Brain (organoid and tissue), 16 donors: ENCODE measurements at places on chromosomes 16 and 17.

DNA sequence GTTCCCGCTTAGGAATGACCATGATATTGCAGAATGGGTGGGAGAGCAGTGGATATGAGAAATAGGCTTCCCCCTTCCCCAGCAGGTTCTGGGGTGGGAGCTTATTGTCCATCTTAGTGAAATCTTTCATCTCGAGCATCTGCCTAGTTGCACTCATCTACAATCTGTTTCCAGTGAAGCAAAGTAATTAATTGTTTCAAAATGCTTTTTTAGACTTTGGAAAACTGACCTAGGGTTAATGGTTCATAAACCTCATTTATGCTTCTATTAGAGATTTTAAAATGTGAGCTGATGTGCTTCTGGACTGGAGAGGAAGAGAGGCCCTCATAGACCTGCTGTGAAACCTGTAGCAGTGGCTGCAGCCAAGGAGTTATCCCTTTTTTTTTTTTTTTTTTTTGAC lies 247.7 kb upstream of the XYLT1 start:
- no peak for DNase-seq

- no peak for DNase-seq
Measured at GRCh38 chr17:17417718-17418181, 59.0 kb upstream of the MED9 start.

DNA sequence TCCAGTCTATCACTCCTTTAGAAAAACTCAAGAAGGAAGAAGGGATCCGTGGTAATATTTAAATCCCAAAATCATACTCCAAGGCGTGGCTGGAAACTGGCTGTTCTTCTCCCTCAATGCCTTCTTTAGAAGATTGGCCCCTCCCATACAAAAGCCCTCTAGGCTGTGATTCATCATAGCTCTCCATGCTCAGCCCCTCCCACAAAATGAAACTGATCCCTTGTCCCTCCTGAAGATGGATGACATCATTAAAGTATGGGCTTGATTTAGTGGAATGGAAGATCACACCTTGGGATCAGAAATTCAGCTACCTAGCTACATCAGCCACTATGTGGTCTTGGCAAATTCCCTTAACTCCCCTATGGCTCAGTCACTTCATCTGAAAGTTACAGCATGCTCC lies 4.1 kb downstream of the GRIN2A start:
- DNase-seq, result no peak

DNA sequence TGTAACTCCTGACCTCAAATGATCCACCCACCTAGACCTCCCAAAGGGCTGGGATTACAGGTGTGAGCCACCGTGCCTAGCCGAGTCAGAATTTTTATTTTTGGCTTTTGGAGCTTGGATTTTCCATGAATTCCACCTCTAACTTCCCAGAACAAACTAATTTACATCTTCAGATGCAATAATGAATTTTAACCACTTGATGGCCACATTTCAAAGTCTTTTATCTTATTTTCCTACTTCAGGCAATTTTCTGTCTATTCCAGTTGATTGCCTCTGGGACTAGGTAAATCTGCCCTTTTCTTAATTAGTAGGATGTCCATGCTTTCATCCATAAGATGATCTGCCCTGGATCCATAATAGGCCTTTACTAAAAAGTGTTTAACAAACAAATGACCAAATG lies 156.4 kb upstream of the ANKFN1 start:
- DNase-seq, result peak; percentile 44

DNA sequence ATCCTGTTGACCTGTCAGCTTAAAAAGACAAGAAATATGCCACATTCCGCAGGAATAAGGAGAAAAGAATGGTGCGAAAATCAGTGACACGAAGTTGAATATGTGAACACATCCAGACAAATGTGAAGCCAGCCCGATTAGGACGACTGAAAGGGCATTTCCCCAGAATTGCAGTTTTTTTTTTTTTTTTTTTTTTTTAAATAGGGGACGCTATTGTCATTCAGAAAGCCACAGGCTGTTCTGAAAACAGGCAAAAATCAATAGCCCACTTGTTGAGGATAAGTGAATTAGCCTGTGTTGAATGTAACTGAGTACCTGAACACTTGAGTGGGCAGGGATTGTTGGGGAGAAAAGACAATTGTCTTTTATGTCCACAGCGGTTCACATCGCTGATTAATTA lies 507.1 kb downstream of the WWOX start:
- no peak for DNase-seq

- no peak for DNase-seq
Measured at GRCh38 chr16:12802048-12802447, 1.6 kb downstream of the CPPED1 start.

GRCh38 chr16:26724189-26724588 lies 342.5 kb upstream of the C16orf82 start:
- DNase-seq, result peak; percentile 33

DNA sequence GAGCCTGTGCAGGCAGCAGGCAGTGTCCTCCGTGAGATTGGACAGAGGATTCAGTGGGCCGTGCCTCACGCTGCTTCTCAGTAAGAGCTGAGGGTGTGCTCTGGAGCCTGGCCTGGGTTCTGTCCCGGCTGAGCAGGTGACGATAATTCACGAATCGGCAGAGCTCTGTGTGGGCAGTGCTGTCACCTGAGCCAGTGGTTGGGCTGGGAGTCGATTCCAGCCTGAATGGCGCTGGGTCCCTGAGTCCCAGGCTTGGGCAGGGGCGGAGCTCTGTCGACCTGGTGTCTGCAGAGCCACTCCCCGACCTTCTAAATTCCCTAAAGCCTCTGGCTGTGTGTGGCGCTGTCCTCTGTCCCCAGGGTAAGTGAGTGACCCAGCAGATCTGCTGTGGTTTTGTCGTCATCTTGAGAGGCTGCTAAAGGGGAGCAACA lies 8.4 kb downstream of the ACSF3 start:
- no peak for DNase-seq

- peak; percentile 45 for DNase-seq
Measured at GRCh38 chr17:57861000-57861789, 11.4 kb upstream of the MRPS23 start.

DNA sequence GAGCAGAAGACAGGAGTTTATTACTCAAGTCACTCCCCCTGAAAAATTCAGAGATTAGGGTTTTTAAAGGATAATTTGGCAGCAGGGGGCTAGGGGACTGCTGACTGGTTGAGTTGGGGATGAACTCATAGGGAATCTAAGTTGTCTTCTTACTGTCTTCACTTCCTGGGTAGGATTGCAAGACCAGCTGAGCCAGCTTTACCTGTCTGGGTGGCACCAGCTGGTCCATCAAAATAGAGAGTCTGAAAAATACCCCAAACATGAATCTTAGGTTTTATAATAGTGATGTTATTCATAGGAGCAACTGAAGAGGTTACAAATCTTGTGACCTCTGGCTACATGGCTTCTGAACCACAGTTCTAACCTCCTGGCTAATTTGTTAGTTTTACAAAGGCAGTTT lies 157.9 kb downstream of the PPM1E start:
- no peak for DNase-seq

GRCh38 chr16:57262841-57263540 lies 17.9 kb downstream of the ARL2BP start:
- DNase-seq, result no peak

DNA sequence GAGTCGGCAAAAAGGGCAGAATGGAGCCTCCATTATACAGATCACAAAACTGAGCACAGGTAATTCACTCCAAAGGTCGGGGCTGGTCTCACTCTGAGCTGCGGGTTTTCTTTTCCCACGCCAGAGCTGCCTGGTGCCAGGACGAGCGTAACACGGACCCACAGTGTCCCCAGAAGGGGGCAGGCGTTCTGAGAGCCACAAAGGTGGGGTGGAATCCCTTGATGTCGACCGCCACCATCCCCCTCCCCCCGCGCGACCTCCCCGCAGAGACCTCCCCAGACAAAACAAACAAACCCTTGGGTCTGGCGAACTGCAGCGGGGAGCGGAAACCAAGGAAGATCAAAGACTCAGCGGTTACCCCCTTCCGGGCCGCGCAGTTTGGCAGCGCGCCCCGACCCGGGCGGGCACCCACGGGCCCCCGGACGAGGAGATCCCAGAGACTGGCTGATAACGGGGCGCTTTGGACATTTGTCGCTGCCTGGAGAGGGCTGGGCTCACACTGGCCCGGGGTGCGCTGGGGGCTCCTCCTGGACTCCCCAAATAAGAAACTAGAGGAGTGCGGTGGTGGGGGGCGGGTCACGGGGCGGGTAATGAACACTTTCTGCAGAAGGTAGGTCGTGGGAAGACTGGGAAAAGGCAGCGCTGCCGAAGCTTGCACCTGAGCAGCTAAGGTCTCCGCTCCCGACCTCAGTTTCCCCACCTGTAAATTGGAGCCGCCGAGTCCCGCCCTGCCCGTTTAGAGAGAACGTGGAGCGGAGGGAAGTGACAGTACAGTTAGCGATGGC lies 664 bp upstream of the NKD1 start:
- peak; percentile 39 for DNase-seq

- DNase-seq, result no peak
Measured at GRCh38 chr17:49015924-49016774, 19.0 kb downstream of the IGF2BP1 start.

GRCh38 chr16:63702981-63703590 lies 1418.8 kb downstream of the CDH11 start:
- no peak for DNase-seq

GRCh38 chr17:34572483-34572882 lies 6.9 kb upstream of the TMEM132E start:
- DNase-seq, result no peak

- DNase-seq, result no peak
Measured at GRCh38 chr16:85847681-85848601, 48.4 kb downstream of the COX4I1 start.

GRCh38 chr16:57019746-57020145 lies 30.4 kb downstream of the NLRC5 start:
- no peak for DNase-seq

- no peak for DNase-seq
Measured at GRCh38 chr17:83083368-83084201, 4.2 kb downstream of the METRNL start.

DNA sequence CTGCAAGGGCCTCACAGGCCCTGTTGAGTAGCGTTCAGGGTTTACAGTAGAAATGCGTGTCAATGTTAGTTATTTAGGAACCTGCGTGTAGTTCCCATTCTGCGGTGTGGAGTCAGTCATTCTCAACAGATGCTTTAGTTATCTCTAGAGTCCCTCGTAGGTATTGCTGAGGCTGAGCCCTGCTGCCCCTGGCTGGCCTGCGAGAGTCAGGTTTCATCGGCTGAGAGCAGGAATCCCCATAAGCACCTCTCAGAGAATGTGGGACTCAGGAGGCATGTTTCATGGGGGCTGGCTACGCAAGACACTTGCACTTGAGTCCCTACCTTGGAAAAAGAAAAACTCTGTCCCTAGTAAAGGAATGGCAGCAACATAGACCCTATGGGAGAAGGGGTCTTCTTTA lies 347.5 kb upstream of the ASIC2 start:
- no peak for DNase-seq

GRCh38 chr16:87358250-87358649 lies 25.3 kb downstream of the FBXO31 start:
- DNase-seq, result no peak

GRCh38 chr17:49571764-49572163 lies 3.9 kb upstream of the NXPH3 start:
- DNase-seq, result no peak

GRCh38 chr16:72947379-72948237 lies 100.3 kb downstream of the ZFHX3 start:
- DNase-seq, result no peak

DNA sequence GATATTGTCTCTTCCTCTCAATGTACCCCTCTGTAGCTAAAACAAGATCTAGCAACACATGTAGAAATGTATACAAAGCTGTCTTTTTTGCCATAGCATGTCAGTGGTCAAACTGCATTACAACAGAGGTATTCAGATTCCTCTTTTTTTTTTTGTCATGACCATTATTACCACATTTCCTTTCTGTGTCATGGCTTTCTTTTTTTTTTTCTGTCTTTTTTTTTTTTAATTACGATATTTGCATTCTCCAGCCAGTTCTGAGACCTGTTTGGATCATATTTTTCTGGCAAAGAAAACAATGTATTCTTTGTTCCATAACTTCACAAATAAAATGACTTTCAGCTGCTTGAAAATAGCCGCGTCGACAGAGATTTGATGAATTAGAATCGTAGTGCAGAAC lies 27.4 kb upstream of the CAPNS2 start:
- DNase-seq, result no peak

DNA sequence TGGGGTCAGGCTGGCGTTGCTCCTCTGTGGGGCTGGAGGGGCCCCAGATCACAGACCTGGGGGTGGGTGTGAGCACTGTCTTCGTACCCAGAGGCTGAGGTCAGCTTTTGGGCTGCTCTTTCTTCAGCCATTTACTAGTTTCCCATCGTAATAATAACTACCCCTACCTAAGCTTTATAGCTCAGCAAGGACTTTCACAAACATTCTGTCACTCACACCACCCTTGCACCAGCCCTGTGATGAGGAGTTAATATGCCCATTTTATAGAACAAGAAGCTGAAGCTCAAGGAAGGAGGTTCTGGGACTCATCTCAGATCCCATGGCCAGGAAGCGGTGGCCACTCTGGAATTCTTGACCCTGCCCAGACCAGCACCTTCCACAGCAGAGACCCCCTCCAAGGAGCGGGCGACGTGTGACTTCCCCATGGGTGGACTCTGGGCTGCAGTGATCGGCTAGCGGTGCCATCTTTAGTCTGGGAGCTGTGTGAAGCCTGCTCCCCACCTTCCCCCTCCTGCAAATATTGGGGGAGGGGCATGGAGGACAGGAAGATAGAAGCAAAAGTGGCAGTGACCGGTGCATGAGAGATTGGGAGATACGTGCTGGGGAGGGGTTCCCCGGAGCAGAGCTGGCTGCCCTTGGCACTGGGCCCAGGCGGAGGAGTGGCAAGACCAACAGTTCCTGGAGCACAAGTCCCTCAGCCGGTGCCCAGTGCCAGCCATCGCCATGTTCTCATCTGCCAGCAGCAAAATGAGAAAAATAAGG lies 81.8 kb upstream of the TOB1 start:
- DNase-seq, result no peak

DNA sequence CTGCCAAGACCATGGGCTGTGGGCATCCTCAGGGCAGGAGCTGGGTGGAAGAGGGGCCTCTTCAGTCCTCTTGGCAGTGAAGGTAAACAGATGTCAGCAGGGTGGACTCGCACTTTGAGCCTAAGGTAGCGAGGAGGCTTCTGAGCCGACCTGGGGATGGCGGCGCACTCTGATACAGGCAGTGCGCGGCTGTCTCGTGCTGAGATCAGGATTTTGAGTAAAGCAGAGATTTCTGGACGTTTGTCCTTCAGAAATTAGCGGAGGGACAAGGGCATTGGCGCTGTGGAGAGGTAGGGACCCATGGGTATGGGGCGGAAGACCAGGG lies 6.8 kb downstream of the RAB40C start:
- DNase-seq, result no peak

DNA sequence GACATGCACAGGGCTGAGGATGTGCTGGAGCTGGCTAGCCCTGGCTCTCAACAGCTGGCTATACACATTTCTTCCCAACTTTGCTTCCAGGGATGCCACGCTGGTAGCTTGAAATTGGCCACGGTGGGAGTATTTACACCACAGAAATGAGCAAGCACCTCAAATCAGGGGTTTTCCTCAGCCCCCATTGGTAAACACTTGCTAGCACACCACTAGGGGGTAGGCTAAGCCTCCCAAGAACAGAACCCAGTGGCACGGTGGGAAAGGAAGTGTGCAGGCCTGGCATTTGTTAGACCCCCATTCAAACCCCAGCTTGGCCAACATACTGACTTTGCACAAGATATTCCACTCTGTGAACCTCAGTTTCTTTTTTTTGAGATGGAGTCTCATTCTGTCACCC lies 12.9 kb downstream of the DRC3 start:
- no peak for DNase-seq
